Subcutaneous preadipocyte (primary cell): ENCODE measurements at places on chromosomes 16 and 17. TPM values are rescaled to one million over a fixed set of nuclear protein-coding genes. Genes with fewer than 3 reads are reported as not detected.

The PYY gene
- 0.37 TPM in 1 of 2 replicates, not detected in the other for total RNA-seq

The KRT36 gene
- not detected in 2 replicates for total RNA-seq

The CDH8 gene
- total RNA-seq: not detected in 2 replicates

The RAPGEFL1 gene
- 1.8 and 2.3 TPM in 2 replicates for total RNA-seq

The IRX3 gene
- 2.2 and 5.1 TPM in 2 replicates for total RNA-seq

The PLEKHH3 gene
- total RNA-seq: 11.8 and 12.9 TPM in 2 replicates

The CHAD gene
- not detected in 2 replicates for total RNA-seq

The CALB2 gene
- not detected in 2 replicates for total RNA-seq

The ZNF205 gene
- total RNA-seq: 15.1 and 17.0 TPM in 2 replicates

The TBC1D3H gene
- total RNA-seq: not detected in 2 replicates

The ZG16B gene
- total RNA-seq: 0.37 TPM in 1 of 2 replicates, not detected in the other

The PRAC2 gene
- not detected in 2 replicates for total RNA-seq

The CLDN7 gene
- 0.98 and 2.9 TPM in 2 replicates for total RNA-seq

The KCNH6 gene
- not detected in 2 replicates for total RNA-seq

The TBC1D3D gene
- total RNA-seq: under 0.01 and 0.59 TPM in 2 replicates

The SLC35G6 gene
- total RNA-seq: not detected in 2 replicates

The KCNG4 gene
- total RNA-seq: not detected in 2 replicates

The TBC1D3 gene
- total RNA-seq: 0.98 TPM in 1 of 2 replicates, not detected in the other

The TBC1D28 gene
- total RNA-seq: not detected in 2 replicates

The CEMP1 gene
- total RNA-seq: 0.20 TPM in 1 of 2 replicates, not detected in the other

The CES1 gene
- total RNA-seq: 2.6 and 37.7 TPM in 2 replicates

The GP2 gene
- not detected in 2 replicates for total RNA-seq

The PAFAH1B1 gene
- total RNA-seq: 78.3 and 90.7 TPM in 2 replicates

The SOX15 gene
- 0.20 TPM in 1 of 2 replicates, not detected in the other for total RNA-seq

The KRTAP4-1 gene
- not detected in 2 replicates for total RNA-seq

The TP53TG3B gene
- not detected in 2 replicates for total RNA-seq

The NPIPB6 gene
- not detected in 2 replicates for total RNA-seq
